ENCODE measurements at places on chromosomes 12 and 14.

- H3K4me3 ChIP-seq = no peak overlapping the region
- peaks cover 8% of the 10 kb centered on the region for H3K4me1 ChIP-seq
- H3K27me3 ChIP-seq = peaks cover 13% of the 10 kb centered on the region
These were observed 4.4 kb upstream of the CFL2 start for GRCh38 chr14:34718750-34719304.

DNA sequence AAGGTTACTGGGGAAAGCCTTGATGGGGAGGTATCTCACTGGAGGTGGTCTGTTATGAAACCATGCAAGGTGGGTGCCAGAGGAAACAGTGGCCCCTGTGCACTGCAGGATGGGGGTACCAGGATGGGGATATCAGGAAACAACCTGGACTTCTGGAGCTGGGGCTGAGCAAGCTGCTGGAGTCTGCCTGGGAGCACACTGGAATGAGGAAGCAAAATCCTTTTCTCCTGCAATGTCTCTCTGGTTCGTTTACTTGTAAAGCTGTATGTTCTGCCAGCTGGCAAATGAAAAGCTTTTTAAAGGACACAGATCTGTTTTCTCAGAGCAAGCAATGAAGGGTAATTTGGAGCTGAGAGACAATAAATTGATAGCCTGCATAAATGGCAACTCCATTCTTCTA is 23.2 kb upstream of the SERPINA1 start:
- H3K4me3 ChIP-seq = no peak overlapping the region
- H3K4me1 ChIP-seq = no peaks in the 10 kb centered on the region
- no peaks in the 10 kb centered on the region for H3K27me3 ChIP-seq
- DNase-seq = no peak
- no peaks in the 10 kb centered on the region for H3K36me3 ChIP-seq

DNA sequence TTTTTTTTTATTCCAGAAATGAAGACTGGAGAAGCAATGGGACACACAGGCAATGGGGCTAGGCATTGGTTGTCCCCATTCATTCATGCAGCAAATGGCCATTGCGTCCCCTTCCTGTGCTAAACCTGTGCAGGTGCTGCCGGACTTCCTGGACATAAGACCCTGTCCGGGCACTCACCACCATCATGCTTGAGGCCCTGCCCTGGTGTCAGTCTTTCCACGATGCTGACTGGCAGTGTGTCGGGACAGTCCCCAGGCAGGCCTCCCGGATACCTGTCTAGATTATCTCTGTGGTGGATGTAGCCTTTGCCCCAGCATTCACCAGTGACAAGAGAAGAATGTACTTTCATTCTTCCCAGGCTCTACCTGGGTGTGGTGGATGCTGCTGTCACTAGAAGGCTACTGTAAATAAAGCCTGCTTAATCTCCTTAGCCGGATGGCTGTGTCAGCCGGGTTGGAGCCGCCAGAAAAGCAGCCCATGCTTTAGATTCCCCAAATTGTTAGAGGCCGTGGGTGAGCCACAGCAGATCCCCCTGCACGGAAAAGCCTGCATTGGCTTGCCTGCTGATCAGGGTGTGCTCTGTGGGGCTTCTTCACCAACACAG is 94.5 kb upstream of the PARP11 start:
- H3K36me3 ChIP-seq = no peaks in the 10 kb centered on the region
- no peak for DNase-seq
- no peak overlapping the region for H3K4me3 ChIP-seq
- H3K27me3 ChIP-seq = peaks cover 11% of the 10 kb centered on the region

DNA sequence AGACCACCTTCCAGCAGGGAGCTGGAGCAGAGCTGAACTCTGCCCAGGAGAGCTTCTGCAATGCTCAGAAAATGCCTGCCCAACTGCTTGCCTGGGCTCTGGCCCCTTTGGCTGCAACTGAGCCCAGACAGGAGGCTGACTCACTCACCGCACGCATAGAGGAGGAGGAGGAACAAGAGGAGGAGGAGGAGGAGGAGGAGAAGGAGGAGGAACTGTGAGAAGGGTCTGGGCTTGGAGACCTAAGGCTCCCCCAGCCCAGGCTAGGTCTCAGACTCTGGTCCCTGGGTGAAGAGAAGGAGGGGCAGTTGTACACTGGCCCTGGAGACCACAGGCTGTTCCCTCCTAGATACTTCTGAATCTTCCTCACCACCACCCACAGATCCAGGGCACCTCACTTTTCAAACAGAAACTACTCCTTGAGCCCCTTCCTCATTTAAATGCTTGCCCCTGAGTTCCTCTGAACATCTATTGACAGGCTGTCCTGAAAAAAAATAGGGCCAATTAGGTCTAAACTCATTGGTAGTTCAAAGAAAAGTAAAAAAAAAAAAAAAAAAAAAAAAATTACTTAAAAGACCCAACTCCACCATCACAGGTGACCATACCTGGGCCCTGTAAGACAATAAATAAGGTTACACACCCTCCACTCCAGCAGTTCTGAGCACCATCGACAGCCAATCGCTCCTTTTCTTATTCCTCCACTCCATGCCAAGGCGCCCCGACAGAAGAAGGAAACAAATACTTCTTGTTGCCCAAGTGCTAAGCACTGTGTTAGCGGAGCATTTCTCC is 674 bp downstream of the VDR start:
- H3K27me3 ChIP-seq = peaks cover 47% of the 10 kb centered on the region
- H3K4me1 ChIP-seq = peaks cover 54% of the 10 kb centered on the region
- peaks cover 11% of the 10 kb centered on the region for H3K36me3 ChIP-seq
- DNase-seq = peak; percentile 72
- H3K4me3 ChIP-seq = peak overlapping the region; percentile 83
- H3K27ac ChIP-seq = peak overlapping the region; percentile 66

- DNase-seq = no peak
- H3K27ac ChIP-seq = no peak overlapping the region
- peaks cover 8% of the 10 kb centered on the region for H3K4me1 ChIP-seq
- no peaks in the 10 kb centered on the region for H3K27me3 ChIP-seq
- H3K4me3 ChIP-seq = no peak overlapping the region
These were observed 100.5 kb downstream of the SLC38A4 start for GRCh38 chr12:46725332-46725731.

DNA sequence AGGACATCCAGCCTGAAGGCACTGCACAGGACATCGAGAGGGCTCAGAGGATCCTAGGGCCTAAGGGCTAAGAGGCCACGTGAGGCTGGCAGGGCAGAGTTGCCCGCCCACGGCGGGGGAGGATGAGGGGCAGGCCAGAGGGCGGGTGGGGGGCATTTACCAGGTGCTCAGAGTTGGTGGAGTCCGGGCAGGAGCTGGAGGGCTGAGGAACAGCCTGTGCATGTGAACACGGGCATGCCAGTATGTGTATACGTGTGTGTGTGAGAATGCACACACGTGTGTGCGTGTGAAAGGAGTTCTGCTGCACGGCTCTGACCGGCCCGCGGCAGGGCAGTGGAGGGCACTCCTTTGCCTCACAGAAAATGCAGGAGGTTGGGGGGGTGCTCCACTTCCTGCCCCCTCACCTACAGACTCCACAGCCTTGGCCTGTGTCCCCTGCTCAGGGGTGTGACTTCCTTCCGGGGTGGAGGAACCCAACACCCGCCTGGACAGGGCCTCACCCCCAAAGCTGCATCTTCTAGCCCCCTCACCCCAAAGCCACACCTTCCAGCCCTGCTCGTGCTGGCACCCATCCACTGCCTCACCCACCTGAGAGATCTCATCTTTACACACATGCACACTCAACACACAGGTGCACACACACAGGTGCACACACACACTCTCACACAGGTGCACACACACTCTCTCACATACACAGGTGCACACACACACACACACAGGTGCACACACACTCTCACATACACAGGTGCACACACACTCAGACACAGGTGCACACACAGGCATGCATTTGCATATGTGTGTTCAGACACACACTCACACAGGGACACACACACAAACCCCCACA is 11.8 kb upstream of the GPR132 start:
- H3K27ac ChIP-seq = peak overlapping the region; percentile 58
- H3K27me3 ChIP-seq = peaks cover 48% of the 10 kb centered on the region
- H3K4me3 ChIP-seq = peak overlapping the region; percentile 21
- H3K36me3 ChIP-seq = no peaks in the 10 kb centered on the region

GRCh38 chr12:6552140-6552551 is 3.7 kb downstream of the IFFO1 start:
- DNase-seq = no peak
- H3K27ac ChIP-seq = peak overlapping the region; percentile 37
- H3K36me3 ChIP-seq = peaks cover 34% of the 10 kb centered on the region
- H3K27me3 ChIP-seq = no peaks in the 10 kb centered on the region
- peaks cover 54% of the 10 kb centered on the region for H3K4me1 ChIP-seq
- no peak overlapping the region for H3K4me3 ChIP-seq

- peaks cover 14% of the 10 kb centered on the region for H3K36me3 ChIP-seq
- peaks cover 24% of the 10 kb centered on the region for H3K4me1 ChIP-seq
- no peak overlapping the region for H3K4me3 ChIP-seq
- no peak for DNase-seq
- H3K27me3 ChIP-seq = no peaks in the 10 kb centered on the region
- no peak overlapping the region for H3K27ac ChIP-seq
These were observed 103.6 kb downstream of the DAAM1 start for GRCh38 chr14:59292028-59292427.

- no peak overlapping the region for H3K27ac ChIP-seq
- no peak for DNase-seq
- H3K36me3 ChIP-seq = no peaks in the 10 kb centered on the region
- no peaks in the 10 kb centered on the region for H3K27me3 ChIP-seq
These were observed 90.8 kb downstream of the STAB2 start for GRCh38 chr12:103677905-103678304.

GRCh38 chr12:79527473-79527872 is 163.3 kb downstream of the PAWR start:
- H3K4me1 ChIP-seq = no peaks in the 10 kb centered on the region
- H3K4me3 ChIP-seq = no peak overlapping the region
- no peak for DNase-seq
- H3K27ac ChIP-seq = no peak overlapping the region
- no peaks in the 10 kb centered on the region for H3K36me3 ChIP-seq

DNA sequence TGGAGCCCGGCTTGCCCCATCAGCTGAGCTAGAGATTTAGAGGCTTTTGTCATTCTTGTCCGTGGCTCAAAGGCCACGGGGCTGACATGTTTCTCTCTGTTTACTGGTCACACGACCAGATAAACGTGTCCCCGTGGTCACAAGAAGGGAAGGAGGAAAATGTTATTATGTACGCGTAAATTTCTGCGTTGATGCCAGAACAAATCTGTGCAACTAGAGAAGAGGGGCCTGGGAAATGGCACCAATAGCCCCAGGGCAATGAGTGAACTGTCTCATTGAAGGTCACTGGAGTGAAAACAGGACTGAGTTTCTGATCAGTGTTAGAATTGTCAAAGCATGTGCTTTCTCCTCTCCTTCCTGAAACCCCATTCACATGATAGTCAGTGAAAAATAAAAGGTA is 25.3 kb downstream of the OAS2 start:
- no peak overlapping the region for H3K4me3 ChIP-seq
- no peaks in the 10 kb centered on the region for H3K27me3 ChIP-seq
- peaks cover 81% of the 10 kb centered on the region for H3K36me3 ChIP-seq
- no peak overlapping the region for H3K27ac ChIP-seq
- H3K4me1 ChIP-seq = no peaks in the 10 kb centered on the region

DNA sequence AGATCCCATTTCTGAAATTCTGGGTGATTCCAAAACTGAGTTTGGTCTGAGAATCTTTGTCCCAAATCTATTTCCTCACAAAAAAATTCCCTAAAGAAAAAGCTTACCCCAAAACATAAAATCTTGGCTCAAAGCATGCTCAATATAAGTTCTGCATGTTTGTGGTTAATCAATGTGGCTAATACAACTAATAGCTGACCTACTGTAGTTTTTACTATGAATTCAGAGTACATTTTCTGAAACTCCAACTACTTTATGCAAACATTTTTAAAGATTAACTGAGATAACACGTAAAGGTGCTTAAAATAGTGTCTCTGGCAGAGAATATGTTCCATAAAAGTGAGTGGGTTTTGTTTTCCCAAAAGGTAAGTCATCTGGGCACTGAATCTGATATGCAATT is 133.1 kb downstream of the MED13L start:
- DNase-seq = no peak
- peaks cover 40% of the 10 kb centered on the region for H3K4me1 ChIP-seq
- H3K27ac ChIP-seq = no peak overlapping the region

DNA sequence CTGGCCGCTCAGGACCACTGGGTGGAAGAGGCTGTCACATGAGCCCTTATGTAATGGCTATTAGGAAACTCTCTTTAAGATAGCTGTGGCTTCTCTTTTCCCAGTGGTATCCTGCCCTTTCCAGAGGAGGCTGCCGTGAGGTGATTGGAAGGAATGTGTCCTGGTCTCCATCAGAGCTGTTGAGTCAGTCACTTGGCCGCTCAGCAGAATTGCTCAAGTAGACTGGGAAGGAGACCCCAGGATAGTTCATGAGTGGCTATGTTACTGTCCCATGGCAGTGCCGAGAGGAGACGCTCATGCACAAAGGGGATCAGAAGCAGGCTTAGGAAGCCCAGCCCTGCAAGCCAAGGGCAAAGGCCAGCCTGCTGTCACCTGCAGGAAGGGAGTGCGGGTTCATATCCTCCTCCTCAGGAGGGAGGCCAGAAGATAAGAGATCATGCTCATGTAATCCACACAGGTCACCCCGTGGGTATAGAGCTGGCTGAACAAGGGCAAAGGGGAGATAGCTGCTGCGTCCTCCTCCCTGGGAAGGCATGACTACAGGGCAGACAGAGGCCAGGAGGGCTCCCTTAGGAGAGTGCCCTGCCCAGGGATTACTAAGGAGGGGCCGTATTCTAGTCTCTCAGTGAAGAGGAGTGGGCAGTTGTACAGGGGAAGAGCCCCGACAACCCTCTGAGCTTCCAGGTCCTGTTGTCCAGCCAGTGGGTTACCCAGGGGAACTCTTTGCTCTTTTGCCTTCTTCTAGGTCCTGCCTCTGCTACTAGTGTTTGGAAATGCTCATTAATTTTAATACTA is 137.0 kb upstream of the MAX start:
- H3K36me3 ChIP-seq = peaks cover 2% of the 10 kb centered on the region
- DNase-seq = no peak
- peaks cover 17% of the 10 kb centered on the region for H3K27me3 ChIP-seq
- H3K4me1 ChIP-seq = peaks cover 5% of the 10 kb centered on the region

All from activated naive CD4-positive, alpha-beta T cell treated with anti-CD3 and anti-CD28 coated beads, Interleukin-2, amount 10 ng/mL, durations not matched to agents 7 days and 5 days (primary cell).